ENCODE measurements at places on chromosomes 7 and 10.

DNA sequence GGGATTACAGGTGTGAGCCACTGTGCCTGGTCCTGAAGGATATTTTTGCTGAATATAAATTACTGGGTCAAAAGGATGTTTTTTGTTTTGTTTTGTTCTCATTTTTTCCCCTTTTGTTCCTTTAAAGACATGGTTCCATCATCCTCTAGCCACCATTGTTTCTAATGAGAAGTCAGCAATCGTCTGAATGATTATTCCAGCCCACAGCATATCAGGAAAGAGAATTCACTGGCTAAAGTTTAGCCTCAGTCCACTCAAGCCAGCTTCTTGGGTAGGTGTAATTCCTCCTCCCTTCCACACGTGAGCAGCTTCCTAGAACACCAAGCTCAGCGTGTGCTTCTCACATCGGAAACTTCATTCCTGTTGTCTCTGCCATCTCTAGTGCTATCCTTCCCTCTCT is 112.8 kb upstream of the INSIG1 start:
- DNase-seq = no peak

- DNase-seq = peak; percentile 85
These were observed 49.0 kb upstream of the CALD1 start for GRCh38 chr7:134730411-134730829.

DNA sequence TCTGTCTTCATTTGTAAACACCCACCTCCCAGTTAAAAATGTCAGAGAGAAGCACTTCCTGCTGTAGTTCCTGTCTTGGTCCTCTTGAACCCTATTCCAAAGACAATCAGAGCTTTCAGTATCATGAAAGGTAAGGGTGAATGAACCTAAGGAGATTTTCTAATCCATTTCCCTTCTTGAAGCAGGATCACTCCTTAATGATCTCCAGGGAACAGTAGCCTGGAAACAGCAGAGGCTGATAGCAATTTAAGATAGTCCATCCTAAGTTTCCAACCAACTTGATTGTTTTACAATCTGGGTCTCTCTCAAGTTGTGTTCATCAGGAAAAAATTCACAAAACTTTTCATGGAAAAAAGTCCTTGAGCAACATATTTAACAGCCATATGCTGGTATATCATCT is 273.6 kb downstream of the NEBL start:
- DNase-seq = no peak

GRCh38 chr10:43254199-43254730 is 12.6 kb downstream of the RASGEF1A start:
- DNase-seq = no peak

DNA sequence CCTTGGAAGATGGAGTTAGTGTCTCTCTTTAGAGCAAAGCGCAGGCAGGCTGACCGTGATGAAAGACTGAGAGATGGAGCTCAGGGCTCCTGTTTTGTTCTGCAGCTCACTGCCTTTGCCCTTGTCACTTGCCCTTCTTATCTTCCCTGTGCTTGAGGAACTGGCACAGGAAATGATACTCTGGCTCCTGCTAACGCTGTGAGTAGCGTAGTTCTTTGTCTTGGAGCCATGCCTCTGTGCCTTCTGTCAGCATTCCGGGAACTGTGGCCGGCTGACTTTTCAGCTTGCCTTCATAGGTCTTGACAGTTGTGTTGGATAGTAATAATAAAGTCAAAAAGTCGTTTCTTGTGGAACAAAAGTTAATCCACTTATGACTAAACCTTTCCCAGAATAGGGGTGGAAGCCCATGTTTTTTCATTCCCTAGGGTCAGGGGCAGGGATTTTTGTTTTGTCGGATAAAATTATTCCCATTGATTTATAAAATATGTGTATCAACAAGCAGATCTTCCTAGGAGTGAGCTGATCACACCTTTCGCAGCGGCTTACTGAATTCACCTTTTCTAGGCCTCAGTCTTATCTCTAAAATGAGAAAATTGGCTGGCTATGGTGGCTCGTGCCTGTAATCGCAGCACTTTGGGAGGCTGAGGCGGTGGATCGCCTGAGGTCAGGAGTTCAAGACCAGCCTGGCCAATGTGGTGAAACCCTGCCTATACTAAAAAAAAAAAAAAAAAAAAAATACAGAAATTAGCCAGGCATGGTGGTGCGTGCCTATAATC is 16.6 kb upstream of the TMEM236 start:
- no peak for DNase-seq

GRCh38 chr10:69475433-69475830 is 24.2 kb downstream of the TSPAN15 start:
- DNase-seq = peak; percentile 45

GRCh38 chr7:36854652-36855051 is 130.4 kb upstream of the AOAH start:
- no peak for DNase-seq

DNA sequence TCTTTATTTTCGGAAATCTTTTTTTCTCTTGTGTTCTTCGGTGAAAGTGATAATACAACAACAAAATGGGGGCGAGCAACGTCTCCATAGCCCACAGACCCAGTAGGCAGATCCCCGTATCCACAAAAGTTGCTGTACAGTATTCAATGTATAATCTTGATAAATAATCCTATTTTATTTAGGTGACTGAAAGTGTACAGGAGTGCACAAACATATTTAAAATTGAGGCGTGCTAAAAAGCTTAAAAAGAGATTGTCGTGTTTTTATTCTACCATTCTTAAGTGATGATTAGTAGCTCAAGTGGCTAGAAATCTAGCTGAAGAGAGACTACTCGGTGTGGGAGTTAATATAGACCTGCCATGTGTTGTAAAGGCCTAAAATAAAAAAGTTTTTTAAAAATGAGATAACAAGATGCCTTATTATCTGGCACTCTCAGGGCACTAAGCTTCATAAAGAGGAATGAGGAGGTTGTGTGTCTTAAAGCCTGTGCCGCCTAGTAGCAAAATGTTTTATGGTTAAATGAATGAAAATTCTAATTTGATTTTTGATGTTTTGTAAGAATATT is 1.6 kb downstream of the CAPZA2 start:
- DNase-seq = no peak

- no peak for DNase-seq
These were observed 102.0 kb downstream of the NRF1 start for GRCh38 chr7:129713544-129713943.

DNA sequence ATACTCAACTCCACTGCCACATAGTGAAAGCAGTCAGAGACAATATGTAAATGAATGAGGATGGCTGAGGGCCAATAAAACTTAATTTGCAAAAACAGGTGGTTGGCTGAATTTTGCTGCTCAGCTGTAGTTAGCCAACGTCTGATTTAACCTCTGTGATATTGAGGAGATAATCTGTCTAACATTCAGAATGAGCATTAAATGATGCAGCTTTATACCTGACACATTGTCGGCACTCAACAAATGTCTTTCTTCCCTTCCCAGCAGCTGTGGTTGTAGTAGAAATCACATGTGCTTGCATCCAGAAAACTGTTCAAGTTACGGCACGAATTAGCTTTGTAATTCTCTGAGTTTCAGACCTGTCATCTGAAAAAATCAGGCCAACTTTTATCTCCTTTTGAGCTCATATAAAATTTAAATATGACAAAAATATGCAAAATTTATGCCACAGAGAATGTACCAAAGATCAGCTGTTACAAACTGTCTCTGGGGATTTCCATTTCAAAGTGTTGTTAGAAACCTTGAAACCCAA is 1239.7 kb downstream of the GATA3 start:
- no peak for DNase-seq

- no peak for DNase-seq
These were observed 106.0 kb downstream of the ABLIM1 start for GRCh38 chr10:114552050-114552449.

- DNase-seq = no peak
These were observed 22.7 kb downstream of the CDHR3 start for GRCh38 chr7:105985672-105986215.

- no peak for DNase-seq
These were observed 220.2 kb upstream of the SH2B2 start for GRCh38 chr7:102066476-102066875.

DNA sequence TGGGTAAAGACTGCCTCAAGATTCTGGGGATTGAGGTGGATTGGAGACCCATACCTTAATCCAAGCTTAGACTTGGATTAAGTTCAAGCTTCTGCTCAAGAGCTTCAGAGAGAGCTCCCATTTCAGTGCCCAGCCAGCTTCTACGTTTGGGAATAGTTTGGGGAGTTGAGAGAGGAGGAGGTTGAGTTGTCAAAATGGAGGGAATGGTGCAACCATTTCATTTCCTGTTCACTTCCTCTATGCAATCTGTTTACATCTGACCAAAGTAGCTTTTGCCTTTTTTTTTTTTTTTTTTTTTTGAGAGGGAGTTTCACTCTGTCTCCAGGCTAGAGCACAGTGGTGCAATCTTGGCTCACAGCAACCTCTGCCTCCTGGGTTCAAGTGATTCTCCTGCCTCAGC is 65.8 kb downstream of the ENTPD1 start:
- DNase-seq = no peak

- no peak for DNase-seq
These were observed 195.7 kb downstream of the TSPAN12 start for GRCh38 chr7:120662291-120662690.

DNA sequence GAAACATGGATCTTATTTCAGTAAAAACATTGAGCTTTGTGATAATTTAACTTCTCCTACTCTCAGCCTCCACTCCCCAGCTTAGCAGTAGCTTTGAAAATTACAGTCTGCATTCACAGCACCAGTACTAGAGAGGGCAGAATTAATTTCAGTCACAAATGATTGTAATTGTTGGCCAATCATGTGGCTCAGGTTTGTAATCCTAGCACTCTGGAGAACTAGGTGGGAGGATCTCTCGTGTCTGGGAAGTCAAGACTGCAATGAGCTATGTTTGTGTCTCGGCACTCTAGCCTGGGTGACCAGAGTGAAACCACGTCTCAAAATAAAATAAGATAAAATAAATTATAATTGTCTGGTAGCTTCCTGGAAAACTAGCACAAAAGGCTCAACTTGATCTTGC is 620.9 kb downstream of the TNS3 start:
- no peak for DNase-seq

GRCh38 chr7:85682833-85683620 is 496.2 kb upstream of the SEMA3D start:
- peak; percentile 56 for DNase-seq

GRCh38 chr10:69976795-69977546 is 75.7 kb upstream of the MACROH2A2 start:
- no peak for DNase-seq

DNA sequence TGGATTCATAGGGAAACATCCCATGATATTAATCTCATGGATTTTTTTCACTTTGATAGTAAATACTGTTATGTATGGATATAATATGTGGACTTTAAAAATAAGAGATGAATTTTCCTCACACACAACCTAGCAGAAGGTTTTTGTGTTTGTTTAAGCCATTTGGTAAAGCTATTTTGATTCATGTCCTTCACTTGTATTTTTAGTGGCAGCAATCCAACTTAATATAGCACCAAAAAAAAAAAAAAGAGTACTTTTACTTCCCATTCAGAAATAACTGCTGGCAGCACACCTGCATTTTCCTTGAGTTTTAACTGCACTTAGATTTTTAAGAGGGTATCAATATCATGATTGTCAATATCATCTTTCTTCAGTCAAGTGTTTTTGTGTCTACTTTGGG is 60.0 kb downstream of the MCMBP start:
- DNase-seq = no peak

DNA sequence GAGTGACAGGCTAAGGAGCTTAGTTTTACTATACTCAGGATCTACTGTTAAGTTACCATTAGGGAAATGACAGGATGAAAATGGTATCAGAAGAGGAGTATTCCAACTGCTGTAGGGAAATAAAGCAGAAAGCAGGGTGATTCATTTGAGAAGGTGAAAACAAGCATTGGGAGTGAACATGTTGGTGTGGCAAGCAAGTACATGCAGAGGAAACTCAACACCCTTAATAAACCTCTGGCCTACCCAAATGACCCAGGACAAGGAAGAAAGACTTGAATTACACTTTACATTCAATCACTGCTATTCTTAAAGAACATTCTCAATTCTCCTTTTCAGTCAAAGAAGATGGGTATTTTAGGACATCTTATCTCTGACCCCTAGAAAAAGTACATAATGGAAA is 28.7 kb downstream of the ERLIN1 start:
- DNase-seq = no peak

DNA sequence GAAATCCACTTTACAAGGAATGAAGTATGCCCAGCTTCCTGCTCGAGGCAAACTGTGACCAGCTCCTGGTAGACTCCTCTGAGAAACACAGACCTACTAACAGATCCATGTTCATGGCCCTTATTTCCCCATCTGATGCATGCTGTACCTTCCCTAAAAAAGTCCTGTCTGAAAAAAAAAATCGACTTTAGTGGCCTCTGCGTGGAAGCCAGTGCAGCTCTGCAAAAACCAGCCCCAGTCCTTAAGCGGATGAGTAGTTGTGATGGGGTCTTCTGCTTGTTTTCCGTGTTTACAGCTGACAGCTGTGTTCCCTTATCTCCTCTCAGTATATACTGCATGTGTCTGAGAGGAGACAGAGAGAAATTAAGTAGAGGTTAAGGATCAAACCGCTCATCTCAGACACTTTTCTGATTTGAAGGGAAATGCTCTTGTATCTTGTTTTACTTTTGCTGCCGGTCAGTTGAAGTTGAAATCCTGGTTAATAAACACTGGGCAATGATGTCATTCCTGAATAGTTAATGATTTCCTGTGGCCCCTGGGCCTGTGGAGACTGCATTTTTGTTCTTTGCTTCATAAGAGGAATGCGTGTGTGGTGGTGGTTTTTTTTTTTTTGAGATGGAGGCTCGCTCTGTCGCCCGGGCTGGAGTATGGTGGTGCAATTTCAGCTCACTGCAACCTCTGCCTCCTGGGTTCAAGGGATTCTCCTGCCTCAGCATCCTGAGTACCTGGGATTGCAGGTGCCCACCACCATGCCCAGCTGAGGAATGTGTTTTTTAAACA is 67.6 kb downstream of the DOCK1 start:
- peak; percentile 87 for DNase-seq

DNA sequence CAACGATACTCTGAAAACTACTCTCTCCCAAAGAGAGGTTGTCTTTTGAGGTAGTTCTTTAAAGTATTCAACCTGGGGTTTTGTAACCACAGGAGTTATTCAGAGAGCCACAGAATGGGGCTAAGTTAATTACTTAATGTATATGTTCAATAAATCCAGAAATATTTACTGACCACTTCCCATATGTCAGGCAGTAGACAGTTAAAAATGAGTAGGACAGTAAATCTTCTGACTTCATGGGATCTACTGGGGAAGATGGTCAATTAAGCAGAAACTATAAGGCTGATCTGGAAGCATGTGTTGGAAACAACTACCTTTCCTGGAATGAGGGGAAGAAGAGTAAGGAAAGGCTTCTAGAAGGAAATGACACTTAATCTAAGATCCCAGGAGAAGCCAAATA is 167.7 kb downstream of the MAGI2 start:
- peak; percentile 44 for DNase-seq

- no peak for DNase-seq
These were observed 55.2 kb downstream of the CDK6 start for GRCh38 chr7:92781117-92781720.

- peak; percentile 42 for DNase-seq
These were observed 14.7 kb upstream of the NXPH1 start for GRCh38 chr7:8418629-8419245.

- no peak for DNase-seq
These were observed 137.9 kb downstream of the DNAJB6 start for GRCh38 chr7:157474685-157475084.

- no peak for DNase-seq
These were observed 78.2 kb upstream of the TARP start for GRCh38 chr7:38351601-38352000.

- peak; percentile 81 for DNase-seq
These were observed 26.0 kb downstream of the LEP start for GRCh38 chr7:128266883-128267594.

Data from fibroblast of skin of right quadriceps (primary cell).